ENCODE measurements at places on chromosomes 6 and 20.

DNA sequence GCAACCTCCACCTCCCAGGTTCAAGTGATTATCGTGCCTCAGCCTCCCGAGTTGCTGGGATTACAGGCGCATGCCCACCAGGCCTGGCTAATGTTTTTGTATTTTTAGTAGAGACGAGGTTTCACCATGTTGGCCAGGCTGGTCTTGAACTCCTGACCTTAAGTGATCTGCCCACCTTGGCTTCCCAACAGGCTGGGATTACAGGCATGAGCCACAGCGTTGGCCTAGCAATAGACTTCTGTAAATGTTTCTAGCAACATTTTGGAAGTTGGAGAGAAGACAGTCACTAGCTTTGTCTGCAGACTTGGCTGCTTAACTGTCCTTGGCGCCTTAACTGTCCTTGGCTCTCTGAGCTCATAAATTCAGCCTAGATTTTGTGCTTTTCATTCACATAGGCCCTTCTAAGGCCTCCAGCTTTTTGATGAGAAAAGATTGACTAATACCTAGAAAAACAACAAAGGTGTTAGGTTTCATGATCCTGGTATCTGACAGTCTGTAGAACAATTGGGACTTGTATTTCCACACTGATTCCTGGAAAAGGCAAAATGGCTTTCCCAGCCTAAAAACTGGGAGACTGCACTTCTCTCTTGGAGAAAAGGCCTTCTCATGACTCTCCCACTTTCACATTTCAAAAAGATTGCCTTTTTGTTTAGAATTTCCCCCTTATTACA is 49.7 kb downstream of the OR2B2 start:
- no peak for DNase-seq

DNA sequence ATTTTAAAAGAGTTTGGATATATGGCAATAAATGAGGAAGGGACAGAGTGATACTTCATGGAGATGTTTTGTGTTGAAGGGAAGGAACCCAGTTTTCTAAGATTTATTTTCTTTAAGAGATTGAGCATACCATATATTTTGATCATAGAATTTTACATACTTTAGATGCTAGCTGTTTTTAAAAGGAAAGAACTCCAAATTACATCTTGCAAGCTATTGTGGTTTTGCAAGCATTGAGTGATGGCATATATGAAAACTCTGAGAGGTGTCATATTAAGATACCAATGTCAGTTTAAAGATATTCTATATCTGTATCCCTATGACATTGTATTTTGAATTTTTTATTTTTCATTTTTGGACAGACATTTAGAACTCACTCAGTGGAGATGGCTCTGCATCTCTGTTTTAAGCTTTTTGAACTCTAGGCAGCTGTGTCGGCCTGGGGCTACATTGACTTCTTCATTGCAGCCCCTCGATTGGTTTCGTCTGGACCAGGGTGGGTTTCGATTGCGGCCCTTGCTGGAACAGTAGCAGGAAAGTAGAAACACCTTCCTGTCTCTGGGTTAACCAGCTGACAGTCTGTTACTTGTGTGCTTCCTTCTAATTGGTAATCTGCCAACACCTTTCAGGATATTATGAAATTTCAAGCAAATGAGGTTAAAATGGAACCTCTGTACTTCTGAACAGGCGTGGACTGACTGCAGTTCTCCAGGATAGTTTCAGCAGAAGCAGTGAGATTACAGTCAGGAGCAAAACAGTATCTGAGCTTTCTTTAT is 14.0 kb downstream of the IGF2R start:
- DNase-seq, result no peak

- DNase-seq, result peak; percentile 5
Measured at GRCh38 chr20:37389241-37389747, 43.4 kb downstream of the SRC start.

- DNase-seq, result no peak
Measured at GRCh38 chr6:157892363-157892877, 69.4 kb downstream of the SNX9 start.

GRCh38 chr6:111522393-111523020 is 39.5 kb upstream of the REV3L start:
- DNase-seq, result no peak

GRCh38 chr6:158060455-158061360 is 79.0 kb downstream of the SYNJ2 start:
- peak; percentile 70 for DNase-seq

DNA sequence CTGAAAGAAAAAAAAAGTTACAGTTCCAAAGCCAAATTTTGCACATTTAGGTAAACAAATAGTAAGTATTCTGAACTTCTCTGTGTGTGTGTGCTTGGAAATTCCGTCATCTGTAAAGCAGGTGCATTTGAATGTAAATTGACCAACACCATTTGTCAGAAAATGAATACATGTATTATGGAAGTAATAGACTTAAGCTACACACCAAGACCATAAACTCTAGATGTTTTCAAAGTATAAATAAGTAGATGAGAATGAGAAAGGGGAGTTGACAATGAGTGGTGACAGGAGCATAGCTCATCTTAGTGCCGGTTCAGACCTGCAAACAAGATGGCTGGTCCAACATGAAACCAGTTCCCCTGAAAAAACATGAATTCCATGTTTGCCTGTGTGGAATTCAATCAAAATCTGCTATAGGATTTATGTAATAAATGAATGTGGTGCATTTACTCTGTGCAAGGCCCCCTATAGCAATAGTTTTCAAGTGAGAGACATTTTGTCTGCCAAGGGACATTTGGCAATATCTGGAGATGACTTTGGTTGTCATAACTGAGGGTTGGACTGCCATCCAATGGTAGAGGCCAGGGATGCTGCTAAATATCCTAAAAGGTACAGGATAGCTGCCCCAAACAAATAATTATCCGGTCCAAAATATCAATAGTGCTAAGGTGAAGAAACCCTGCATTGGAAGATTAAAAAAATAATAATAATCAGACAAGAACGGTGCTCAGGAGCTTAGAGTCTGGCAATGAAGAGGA is 11.0 kb upstream of the FILIP1 start:
- no peak for DNase-seq

- no peak for DNase-seq
Measured at GRCh38 chr6:18142591-18142861, 12.4 kb downstream of the TPMT start.

GRCh38 chr6:137928286-137928685 is 61.2 kb downstream of the TNFAIP3 start:
- no peak for DNase-seq

GRCh38 chr6:166632731-166633130 is 5.7 kb upstream of the RPS6KA2 start:
- DNase-seq, result no peak

DNA sequence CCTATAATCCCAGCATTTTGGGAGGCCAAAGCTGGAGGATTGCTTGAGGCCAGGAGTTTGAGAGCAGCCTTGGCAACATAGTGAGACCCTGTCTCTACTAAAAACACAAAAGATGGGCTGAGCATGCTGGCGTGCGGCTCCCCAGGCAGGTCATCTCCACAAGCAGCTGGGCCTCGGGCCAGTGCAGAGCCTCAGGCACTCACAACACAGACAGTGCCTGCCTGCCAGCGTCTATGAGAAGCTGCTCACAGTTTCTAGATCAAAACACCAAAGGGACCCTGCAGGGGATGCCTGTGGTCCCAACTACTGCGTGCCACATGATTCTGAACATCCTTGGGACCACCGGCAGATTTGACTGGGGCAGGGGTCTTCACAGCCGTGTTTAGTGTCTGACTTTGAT is 59.4 kb downstream of the GINS1 start:
- DNase-seq, result no peak

GRCh38 chr20:9668381-9668780 is 154.0 kb downstream of the LAMP5 start:
- DNase-seq, result no peak

DNA sequence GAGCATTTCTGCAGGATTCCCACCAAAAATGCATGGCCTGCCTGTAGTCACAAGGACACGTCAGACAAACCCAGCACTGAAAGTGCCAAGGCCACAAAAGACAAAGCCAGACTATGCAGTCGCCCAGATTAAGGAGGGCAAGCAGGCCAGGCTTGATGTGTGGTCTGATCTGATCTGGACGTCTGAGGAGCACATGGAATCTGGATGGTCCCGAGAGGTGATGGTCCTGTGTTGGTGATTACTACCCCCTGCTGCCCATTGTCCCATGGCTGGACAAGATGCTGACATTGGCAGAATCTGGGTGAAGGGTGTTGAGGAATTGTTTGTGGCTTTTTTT is 17.1 kb downstream of the NPEPL1 start:
- DNase-seq, result no peak

- DNase-seq, result no peak
Measured at GRCh38 chr6:106199998-106200397, 113.9 kb downstream of the PRDM1 start.

DNA sequence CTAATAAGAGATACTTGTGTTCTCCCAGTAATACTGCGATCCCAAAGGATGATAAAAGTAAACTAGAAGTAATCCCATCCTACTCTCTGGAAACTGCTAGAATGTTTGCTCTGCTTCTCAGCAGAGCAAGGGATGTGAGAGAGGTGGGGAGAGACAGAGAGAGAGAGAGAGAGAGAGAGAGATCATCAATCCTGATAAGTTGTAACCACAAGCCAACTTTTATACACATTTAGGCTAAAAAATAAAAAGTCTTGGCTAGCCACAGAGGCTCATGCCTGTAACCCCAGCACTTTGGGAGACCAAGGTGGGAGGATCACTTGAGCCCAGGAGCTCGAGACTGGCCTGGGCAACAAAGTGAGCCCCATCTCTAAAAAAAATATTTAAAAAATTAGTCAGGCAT is 16.0 kb upstream of the TRIM38 start:
- no peak for DNase-seq

DNA sequence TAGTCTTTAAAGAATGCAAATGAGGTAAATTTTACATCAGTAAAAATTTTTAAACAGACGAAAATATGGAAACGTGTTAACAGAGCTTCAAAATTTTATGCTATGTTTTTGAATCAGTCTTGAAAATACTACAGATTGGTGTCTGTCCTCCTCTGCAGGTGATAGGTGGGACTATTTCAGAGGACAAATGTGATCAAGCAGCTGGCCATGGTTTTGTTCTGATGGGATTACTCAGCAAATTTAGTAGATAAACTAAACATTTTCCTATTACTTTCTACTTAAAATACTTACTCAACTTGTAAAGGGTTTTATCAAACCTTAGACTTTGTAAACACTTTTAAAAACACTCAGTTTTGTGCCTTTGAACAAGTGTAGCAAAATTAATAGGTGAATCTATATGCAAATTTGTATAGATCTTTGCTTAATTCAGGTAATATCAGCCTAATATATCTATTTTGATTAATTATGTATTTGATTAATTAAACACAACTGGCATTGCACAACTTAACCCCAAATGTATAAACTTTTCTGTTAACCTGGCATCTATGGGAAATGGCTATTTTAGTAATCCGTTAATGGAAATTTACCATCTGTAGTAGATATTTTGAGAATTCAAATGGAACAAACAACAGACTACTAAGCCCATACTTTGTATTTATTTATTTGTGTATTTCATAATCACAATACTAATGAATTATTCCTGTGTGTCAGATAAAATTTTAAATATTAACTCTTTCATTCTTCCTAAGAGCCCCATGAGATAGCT is 22.5 kb downstream of the ADGRB3 start:
- no peak for DNase-seq

GRCh38 chr20:11132819-11133415 is 459.1 kb upstream of the JAG1 start:
- no peak for DNase-seq

DNA sequence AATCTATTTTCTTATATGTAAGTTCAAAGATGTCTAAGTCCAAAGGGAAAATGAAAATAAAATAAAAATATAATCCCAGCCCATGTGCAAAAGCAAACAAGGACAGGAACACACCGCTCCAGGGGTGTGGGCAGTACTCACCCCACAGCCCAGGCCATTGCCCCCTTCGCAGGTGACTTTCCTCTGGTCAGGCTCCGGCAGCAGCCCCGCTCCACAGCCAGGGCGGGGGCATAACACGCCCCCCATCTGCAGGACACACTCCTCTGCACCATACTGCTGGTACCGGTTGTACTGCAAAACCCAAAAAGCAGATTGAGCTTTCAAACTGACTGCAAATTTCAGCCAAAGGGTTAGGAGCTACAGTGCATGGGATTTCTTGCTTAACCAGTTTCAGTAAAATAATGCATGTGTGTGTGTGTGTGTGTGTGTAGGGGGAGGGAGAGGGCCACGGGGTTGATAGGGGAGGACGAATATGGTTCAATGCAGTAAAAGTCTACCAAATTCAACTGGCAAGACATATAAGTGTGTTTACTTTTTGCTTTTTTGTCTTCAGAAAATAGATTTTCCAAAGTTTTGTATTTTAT is 274.9 kb upstream of the AGPAT4 start:
- DNase-seq, result no peak

- no peak for DNase-seq
Measured at GRCh38 chr20:21387528-21387927, 9.8 kb downstream of the NKX2-4 start.

GRCh38 chr6:55438203-55438602 is 110.9 kb downstream of the GFRAL start:
- no peak for DNase-seq

- DNase-seq, result no peak
Measured at GRCh38 chr6:134945045-134945444, 4.9 kb downstream of the ALDH8A1 start.

GRCh38 chr20:35502352-35502751 is 27.1 kb downstream of the C20orf173 start:
- no peak for DNase-seq

DNA sequence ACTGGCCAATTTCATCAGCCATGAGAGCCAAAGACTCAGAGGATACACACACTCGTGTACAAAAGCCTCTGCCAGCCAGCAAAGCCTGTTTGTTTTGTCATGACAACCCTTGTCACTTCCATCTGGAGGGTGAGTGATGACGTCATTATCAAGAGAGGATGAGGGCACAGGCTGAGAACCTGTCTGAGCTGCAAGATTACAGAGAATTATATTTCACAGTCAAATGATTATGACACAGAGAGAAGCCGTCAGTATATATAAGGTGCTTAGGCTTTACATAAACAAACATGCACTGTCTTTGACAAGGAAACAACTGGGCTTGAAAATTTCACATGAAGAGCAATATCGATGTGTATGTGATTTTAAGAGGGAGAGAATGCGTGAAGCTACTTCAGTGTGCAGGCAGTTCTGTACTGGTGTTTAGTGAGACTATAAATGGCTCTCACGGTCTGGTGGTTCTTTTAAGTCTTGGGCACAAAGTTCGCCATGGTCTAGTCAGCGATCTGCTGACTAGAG is 36.5 kb upstream of the BCLAF1 start:
- DNase-seq, result peak; percentile 38

- DNase-seq, result no peak
Measured at GRCh38 chr6:142984386-142984785, 39.4 kb upstream of the HIVEP2 start.

GRCh38 chr6:57305107-57305506 is 12.3 kb upstream of the PRIM2 start:
- no peak for DNase-seq

- no peak for DNase-seq
Measured at GRCh38 chr20:3134151-3134550, 25.5 kb downstream of the FASTKD5 start.
